ENCODE measurements at places on chromosomes 7 and 10. TPM values are rescaled to one million over a fixed set of nuclear protein-coding genes. Genes with fewer than 3 reads are reported as not detected.

The ASZ1 gene
- not detected for total RNA-seq

DNA sequence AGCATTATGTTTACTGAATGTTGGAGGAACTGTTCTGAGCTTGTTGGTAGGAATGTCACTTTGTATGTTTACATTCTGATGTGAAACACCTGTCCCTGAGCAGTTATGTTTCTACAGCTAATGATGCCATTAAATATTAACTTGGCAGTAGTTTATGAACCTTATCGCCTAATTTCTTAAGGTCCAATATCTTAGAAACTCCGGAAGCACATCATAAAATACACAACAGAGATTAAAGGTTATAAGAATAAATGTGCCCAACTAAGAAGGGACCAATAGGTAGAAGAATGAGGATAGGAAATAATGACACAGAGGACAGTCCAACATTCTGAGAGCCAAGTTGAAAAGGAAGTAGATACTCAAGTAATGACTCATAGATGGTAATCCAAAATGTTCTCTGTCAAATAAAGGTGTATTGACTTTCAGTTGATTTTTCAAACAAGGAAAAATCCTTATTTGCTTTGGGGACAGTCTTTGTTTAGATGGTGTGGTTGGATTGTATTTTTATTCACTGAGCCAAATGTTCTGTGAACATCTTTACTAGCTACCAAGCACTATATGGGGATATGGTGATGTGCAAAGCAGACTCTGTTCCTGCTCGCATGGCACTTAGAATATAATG is 31.9 kb downstream of the LCOR start:
- peak; percentile 67 for DNase-seq

- no peak for DNase-seq
Observed at GRCh38 chr10:21813946-21814345, 189.6 kb downstream of the DNAJC1 start.

DNA sequence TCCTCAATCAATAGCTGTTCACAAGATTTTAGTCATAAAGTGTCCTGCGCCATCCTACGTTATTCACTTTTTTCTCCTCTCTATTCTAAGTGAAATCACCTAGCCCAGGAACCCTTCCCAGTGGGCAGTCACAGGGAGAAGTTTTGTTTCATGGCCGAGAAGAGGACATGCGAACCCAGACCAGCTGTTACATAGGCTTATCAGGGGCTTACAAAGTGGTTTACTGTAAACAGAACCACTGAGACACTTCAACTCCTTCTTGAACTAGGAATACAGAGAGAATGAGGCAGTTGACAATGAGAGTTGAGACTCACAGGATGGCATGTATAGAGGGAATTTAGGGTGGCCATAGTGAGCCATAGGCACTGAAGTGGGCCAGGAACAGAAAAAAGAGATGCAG is 246.9 kb upstream of the GLI3 start:
- DNase-seq = no peak

DNA sequence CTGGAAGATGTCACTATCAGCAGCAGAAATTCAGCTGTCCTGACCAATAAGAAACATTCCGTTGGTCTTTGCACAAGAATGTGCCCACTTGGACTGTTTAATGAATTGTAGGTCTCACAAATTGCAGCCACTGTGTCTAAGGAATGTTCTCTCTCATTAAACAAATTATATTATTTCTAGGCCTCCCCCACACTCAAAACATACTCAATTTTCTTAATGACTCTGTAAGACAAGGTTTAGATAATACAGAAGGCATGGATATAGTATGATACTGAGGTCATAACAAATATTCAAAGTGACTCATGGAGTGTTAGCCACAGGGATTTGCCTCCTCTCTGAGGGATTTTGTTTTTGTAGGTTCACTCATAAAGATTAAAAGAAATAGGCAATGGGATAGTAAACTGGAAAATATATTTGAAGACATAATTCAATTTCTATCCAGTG is 197.5 kb downstream of the PTN start:
- no peak for DNase-seq

The PVRIG gene
- total RNA-seq = not detected

DNA sequence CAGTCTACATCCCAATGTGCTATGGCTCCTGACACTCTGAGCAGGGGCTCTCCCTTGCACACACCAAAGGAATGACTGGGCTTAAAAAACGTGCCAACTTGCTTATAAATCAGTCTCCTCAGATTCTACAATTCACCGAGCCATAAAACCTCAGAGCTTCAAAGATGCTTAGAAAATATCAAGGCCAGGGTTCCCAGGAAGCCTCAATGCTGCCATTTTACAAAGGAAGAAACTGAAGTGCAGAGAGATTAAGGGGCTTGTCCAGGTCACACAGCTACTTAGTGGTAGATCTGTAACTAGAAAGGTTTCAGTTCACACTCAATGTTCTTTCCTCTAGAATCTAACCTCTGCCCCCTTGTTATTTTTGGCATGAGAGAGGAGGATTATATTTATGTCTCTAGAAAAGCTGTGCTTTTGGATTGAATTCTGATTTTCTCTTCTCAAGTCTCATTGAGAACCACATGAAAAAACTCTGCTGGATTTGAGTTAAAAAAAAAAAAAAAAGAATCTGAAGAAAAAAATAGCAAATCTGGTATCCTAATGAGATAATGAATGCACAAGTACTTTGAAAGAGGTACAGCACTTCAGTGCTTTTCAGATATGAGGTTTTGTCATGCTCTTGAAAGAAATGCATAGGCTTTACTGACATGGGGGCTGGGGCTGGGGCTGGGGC is 22.3 kb upstream of the TSPAN33 start:
- DNase-seq = no peak

DNA sequence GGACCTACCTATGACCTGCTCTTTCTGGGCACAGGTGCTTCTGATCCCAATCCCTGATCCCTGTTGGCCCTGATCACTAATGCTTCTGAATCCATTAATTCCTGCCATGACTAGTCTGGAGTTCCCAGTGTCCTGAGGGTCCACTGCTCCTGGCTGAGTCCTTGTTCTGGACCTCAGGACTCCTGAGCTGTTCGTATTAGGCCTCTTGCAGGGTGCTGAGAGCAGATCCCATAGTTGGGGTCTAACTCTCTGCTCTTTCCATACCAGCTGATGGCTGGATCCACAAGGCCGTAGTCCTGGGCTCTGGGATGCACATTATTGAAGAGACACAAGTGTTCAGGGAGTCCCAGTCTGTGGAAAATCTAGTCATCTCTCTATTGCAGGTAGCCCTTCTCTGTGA is 7.0 kb downstream of the MRPL43 start:
- DNase-seq = no peak

GRCh38 chr10:84065804-84066601 is 73.3 kb upstream of the GHITM start:
- no peak for DNase-seq

GRCh38 chr7:91618776-91619765 is 261.4 kb downstream of the MTERF1 start:
- no peak for DNase-seq

- DNase-seq = no peak
Observed at GRCh38 chr7:98107313-98107721, 655 bp downstream of the LMTK2 start.

The ITGB8 gene
- total RNA-seq = 4.9 TPM

DNA sequence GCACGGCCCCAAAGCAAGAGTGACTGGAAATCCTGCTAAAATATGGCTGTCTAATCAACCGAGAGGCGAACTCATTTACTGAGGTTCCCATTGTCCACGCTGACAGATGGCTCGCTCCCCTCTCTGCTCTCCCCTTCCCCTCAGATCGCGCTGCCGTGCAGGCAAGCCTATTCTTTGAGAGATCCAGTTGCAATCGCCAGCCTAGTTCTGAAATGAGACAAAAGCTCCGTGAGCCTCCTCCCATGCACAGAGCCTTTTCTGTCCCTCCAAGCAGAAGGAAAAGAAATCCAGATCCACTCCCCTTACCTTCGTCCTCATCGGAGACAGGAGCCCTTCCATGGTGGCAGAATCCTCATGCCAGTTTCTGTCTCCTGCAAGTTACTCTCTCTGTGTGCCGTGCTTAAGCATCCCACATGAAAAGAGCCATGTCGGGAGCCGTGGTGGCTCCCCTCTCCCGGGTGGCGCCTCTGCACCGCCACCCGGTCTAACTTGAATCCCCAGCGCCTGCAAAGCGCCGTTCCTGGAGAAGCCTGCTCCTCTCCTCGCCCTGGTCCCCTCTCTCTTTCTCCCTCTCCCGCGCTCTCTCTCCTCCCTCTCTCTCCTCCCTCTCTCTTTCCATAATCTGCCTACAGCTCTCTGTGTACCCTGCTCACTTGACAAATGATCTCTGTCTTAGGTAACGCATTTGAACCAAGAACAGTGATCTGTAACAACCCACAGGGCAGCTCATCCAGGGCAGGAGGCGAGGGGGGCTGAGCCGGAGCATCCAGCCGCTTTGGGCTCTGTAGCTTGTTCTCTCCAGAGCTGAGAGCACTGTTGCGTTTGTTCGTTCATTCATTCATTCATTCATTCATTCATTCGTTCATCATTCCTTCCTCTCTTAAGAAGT is 156.8 kb downstream of the FRMD4A start:
- DNase-seq = no peak

GRCh38 chr7:138658889-138659288 is 42.3 kb downstream of the SVOPL start:
- no peak for DNase-seq

GRCh38 chr7:77348371-77348813 is 67.8 kb downstream of the GSAP start:
- DNase-seq = no peak

The ARHGEF5 gene
- 37.1 TPM for total RNA-seq

GRCh38 chr10:125043841-125044658 is 102.1 kb downstream of the ZRANB1 start:
- no peak for DNase-seq

- no peak for DNase-seq
Observed at GRCh38 chr10:49139028-49139845, 5.4 kb upstream of the FAM170B start.

The SDHAF3 gene
- total RNA-seq = 16.1 TPM

DNA sequence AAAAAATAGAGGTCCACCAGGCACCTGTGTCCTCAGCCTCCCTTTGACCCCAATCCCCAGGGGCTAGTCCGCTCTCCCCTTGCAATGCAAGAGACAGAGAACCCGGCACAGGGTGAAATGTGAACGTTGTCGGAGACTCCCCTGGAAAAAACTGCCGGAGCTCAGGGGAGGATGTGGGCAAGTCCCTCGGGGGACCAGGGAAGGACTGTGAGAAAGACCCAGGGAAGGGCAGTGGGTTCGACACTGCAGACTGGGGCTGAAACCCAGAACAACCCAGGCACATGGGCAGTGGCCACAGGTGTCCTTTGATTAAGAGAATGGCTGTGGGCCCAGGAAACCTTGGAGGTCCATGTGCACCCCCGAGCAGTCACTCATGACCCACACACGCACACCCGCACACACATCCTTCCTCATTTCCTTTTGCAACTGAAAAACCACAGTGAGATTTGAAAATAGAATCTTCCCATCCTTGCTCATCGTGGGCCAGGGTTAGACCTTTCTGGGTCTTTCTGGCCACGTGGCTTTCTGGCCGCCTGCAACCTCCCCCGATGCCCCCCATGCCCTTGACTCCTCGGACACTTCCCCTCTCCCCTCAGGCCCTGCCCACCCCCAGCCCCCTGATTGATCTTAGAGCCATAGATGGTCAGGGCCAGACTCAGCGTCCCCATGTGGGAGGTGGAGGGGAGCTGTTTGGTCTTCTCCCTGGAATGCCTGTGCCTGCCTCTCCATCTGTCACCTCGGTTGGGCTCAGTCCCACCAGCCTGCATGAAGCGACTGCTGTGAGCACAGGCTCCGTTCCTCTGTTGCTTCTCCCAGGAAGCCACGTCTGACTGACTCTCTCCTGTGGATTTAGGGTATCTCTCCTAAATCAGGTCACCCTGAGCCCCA is 7.9 kb downstream of the LAT2 start:
- DNase-seq = no peak

GRCh38 chr7:40571796-40572195 is 437.0 kb downstream of the SUGCT start:
- DNase-seq = no peak

- no peak for DNase-seq
Observed at GRCh38 chr7:31023877-31024276, 28.2 kb upstream of the ADCYAP1R1 start.

- no peak for DNase-seq
Observed at GRCh38 chr7:96636979-96637378, 72.7 kb downstream of the SEM1 start.

The ZCCHC24 gene
- 7.8 TPM for total RNA-seq

- DNase-seq = no peak
Observed at GRCh38 chr10:6297951-6298381, 95.2 kb downstream of the PFKFB3 start.

The RET gene
- 81.1 TPM for total RNA-seq

The ANKRD61 gene
- 0.18 TPM for total RNA-seq

DNA sequence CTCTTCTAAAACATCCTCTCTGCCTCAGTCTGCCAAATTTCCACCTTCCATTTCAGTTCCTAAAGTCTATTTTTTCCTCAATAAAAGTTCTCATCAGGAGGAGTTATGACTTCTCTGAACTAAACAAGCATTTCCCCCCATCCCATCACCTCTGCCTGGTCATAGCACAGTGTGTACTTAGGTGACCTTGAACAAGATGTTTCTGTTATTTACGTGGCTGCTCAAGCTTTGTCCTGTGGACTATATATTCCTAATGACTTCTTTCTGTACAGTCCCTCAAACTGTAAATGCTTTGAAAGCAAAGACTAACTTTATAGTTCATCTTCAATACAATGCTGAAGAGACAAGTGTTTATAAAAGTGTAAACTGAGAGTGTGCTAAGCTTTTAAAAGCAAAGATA is 166.9 kb downstream of the CPEB3 start:
- no peak for DNase-seq

DNA sequence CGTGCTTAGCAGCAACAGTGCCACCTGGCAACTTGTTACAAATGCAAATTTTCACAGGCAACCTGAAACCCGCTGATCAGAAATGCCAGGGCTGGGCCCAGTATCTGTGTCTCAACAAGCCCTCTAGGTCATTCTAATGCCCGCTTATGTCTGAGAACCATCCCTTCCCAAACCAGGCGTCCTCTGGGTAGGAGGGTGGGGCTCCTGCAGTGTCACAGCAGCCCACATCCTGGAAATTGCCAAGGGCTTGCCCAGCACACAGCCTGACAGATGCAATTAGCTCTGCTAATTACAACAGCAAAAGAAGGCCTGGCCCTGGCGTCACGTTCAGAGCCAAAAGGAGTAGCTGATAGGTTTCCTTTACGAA is 15.9 kb downstream of the ITPRIP start:
- no peak for DNase-seq

The SH3PXD2A gene
- total RNA-seq = 5.7 TPM

DNA sequence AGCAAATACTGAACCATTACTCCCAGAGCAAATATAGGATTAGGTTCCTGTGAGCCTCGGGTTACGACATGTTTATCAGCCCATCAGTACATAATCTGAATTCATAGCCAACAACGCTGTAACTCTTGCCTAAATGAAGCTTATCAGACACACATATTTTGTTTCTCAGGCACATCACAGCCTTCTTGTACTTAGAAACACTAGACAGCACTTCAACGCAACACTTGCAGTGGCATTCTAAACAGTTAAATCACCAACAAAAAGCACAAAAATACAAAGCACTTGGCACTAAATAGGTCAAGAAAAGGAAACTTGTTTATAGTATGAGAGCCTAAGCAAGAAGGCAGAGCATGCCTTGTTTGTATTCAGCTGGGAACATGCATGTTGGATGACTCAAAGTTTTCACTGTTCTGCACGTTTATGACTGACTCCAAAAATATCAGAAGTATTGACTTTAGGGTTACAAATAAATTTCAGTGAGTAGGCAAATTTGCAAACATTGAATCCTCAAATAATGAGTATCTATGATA is 75.0 kb downstream of the VPS50 start:
- no peak for DNase-seq

- DNase-seq = no peak
Observed at GRCh38 chr7:121985476-121986030, 112.6 kb downstream of the PTPRZ1 start.

The CUZD1 gene
- 2.9 TPM for total RNA-seq

The FAM25C gene
- total RNA-seq = not detected

The CYP2C9 gene
- total RNA-seq = 0.41 TPM
